ENCODE measurements at places on chromosomes 4 and X.

- DNase-seq = peak; percentile 38
Measured at GRCh38 chrX:132488180-132488705, 595 bp downstream of the MBNL3 start.

- no peak for DNase-seq
Measured at GRCh38 chr4:159778298-159778697, 675.4 kb downstream of the RAPGEF2 start.

GRCh38 chr4:174213731-174214100, 69.8 kb downstream of the FBXO8 start:
- no peak for DNase-seq

DNA sequence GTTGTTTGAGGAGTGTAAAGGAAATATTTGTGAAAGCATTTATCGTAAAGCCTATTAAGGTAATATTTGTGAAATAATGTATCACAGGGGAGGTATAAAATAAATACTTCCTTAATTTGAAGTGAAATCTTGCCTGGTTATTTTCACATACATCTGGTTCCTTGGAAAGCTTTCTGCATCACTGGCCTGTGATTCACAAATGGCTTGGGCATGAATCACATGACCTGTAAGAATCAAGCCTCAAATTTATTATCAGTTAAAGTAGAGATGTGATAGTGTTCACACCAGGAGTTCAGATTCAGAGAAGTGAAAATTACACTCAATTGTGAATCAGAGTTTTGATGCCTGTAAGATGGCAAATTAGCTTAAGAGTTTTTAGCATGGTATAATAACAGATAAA, 1911.4 kb downstream of the STIM2 start:
- DNase-seq = peak; percentile 9

DNA sequence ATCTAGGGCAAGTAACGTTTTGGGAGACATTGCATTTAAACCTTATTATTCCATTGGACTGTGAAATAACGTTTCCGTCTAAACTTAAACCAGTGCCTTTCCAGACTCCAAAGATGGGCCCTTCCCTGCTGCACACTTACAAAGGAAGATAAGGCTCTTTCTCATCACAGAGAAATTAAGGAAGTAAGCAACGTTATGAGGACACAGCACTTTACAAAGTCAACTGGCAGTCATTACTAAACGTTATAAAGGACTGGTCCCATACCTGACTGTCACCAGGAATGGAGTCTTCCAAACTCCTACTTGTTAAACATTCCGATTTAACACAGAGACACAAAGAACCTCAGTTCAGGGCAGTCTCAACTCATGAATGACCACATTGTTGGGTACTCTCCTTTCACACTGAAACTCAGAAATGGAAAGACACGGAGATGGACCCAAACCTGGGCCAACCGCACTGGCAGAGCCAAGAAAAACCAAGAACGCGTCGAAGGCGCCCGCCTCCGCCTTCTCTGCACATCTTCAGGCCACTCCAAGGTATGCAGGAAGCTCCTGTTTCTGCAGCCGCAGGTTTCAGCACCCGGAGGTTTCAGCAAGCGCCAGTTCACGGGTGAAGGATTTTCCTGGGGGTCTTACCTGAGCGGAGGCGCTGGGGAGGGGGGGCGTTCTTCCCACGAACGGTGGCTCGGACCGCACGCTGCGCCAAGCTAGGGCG, 670 bp downstream of the PAPSS1 start:
- peak; percentile 63 for DNase-seq

DNA sequence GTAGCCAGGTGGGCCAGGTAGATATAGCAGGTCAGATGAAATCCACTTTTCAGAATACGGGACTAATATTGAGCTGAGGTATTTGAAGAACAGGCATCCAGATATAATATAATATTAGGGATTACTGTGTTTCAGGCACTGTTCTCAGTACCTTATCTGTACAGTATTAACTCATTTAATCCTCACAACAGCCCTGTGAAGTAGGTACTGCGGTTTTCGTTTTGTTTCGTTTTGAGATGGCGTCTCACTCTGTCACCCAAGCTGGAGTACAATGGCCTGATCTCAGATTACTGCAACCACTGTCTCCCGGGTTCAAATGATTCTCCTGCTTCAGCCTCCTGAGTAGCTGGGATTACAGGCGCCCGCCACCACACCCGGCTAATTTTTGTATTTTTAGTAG, 129.6 kb downstream of the IL1RAPL2 start:
- DNase-seq = no peak

DNA sequence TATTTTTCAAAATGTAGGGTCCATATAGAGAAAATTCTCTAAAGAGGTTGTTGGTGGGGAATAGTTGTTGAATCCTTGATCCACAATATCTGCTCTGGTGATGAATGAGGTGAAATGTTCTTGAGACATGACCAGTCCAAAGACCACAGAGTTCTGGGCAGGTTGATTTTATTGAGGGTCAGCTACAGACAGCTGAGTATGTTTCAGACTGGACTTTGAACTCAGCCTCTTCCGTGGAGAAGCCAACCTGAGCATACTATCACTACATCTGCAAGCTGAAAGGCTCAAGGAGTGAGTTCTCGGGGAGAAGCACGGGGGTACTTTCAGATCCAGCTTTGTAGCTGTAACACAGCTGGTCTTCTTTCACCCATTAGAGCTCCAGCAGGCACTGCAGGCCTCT, 168.4 kb upstream of the NPY2R start:
- no peak for DNase-seq

- DNase-seq = no peak
Measured at GRCh38 chr4:86098691-86099090, 261.2 kb downstream of the MAPK10 start.

- DNase-seq = no peak
Measured at GRCh38 chrX:48522291-48522690, 683 bp downstream of the EBP start.

DNA sequence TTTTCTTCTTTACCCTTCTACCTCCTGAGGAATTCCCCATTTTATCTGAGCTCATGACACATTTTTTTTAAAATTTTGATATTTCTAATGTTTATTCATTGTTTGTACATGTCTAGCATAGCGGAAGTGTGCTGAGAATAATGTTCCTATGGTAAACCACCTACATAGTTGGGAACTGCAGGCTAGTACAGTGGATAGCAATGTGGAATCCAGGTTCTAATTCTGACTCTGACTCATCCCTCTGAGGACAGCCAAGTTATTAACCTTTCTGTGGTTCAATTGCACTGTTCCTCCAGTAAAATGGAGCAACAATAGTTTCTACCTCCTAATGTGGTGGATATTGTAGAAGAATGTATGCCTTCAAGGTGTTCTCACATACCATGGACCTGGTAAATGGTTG, 20.6 kb upstream of the APELA start:
- peak; percentile 36 for DNase-seq

GRCh38 chrX:115147220-115147619, 42.0 kb upstream of the RBMXL3 start:
- DNase-seq = peak; percentile 25

GRCh38 chr4:152385551-152385950, 150.3 kb downstream of the FBXW7 start:
- DNase-seq = peak; percentile 18

DNA sequence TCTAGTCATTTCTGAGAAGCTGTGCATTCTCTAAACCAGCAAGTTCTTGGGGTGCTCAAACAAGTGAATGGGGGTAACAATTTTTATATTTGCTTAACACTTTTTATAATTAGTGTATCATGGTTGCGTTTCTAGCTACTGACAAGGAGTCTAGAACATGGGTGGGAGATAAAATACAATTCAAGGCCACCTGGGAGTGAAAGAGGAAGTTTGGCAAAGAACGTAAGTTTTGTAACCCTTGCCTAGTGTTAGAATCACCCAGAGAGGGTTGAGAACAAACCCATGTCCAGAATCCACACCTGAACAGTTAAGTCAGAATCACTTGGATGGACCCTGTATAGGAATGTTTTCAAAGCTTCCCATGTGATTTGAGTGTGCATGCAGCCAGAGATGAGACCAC, 92.7 kb downstream of the AFF2 start:
- no peak for DNase-seq

DNA sequence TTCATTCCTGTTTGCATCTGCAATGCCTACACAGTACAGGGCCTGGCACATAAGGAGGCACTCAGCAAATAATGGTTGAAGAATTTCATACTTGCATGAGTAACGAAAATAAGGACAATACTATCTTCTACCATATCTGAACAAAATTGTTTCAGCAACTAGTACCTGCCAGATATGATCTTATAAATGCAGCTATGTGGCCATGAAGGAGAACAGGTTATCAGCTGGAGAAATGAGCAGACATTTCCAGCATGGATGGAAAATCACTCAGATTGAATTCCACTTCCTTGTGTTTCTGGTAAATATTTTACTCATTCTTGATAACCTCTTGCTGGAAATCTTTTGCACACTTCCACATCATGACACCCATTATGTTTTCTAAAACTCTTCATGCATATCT, 204.0 kb downstream of the ADAMTS3 start:
- no peak for DNase-seq

DNA sequence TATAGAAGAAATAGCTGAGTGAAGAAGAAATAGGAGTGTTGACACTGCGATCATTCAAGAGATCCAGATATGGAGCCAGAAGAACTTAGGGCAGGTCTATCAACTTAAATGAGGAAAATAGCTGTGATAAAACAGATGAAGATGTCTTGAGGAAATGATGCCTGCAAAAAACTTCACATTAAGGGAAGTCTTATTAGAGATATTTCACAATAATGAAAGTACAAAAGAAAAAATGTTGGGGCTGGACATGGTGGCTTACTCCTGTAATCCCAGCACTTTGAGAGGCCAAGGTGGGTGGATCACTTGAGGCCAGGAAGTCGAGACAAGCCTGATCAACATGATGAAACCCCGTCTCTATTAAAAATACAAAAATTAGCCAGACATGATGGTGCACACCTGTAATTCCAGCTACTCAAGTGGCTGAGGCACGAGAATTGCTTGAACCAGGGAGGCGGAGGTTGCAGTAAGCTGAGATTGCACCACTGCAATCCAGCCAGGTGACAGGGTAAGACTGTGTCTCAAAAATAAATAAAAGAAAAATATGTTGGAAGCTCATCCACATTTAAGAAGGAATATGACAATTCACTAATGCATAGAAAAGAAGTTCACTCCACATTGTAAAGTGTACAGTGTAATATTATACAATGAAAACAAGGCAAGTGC, 56.3 kb downstream of the PKD2 start:
- DNase-seq = no peak

- no peak for DNase-seq
Measured at GRCh38 chrX:120426599-120426998, 42.5 kb downstream of the LAMP2 start.

DNA sequence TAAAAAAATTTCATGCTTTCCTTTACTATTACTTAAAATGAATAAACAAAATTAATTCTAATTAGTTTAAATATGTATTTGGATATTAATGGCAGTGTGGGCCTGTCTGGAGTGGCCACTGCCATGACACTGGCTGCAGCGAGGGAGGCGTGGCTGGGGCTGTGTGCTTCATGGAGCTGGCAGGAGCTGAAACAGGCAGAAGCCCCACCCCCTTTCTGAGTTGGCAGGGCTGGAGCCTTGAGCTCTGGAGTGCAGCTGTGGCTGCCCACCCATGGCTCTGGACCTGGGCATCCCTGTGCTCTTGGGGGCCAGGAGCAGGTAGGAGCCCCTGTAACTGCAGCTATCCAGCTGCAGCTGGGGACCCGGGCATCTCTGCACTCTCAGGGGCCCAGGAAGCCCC, 8.2 kb upstream of the HSD17B11 start:
- DNase-seq = no peak

DNA sequence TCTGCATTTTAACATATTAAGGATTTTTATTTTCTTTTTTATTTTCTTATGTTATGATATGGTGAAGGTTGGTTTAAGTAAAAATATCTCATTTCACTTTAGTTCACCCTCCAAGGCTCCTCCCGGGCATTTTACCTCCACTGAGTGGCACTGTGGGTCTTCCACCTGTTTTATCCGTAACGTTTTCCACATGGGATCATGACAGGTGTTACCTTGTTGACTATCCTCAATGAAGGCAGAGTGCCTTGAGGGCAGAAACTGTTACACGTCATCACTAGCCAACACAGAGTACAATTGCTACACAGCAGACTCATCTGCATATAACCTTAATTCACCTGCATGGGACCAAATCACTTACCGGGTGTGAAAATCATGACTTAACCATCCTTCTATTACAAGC, 105.8 kb downstream of the GEMIN8 start:
- peak; percentile 95 for DNase-seq

GRCh38 chrX:150763810-150764209, 70.6 kb downstream of the MTMR1 start:
- no peak for DNase-seq

- DNase-seq = peak; percentile 78
Measured at GRCh38 chr4:53908661-53909078, 155.7 kb downstream of the CHIC2 start.

GRCh38 chr4:7394681-7395451, 39.9 kb downstream of the PSAPL1 start:
- no peak for DNase-seq

GRCh38 chrX:19177721-19178120, 55.5 kb upstream of the ADGRG2 start:
- no peak for DNase-seq

DNA sequence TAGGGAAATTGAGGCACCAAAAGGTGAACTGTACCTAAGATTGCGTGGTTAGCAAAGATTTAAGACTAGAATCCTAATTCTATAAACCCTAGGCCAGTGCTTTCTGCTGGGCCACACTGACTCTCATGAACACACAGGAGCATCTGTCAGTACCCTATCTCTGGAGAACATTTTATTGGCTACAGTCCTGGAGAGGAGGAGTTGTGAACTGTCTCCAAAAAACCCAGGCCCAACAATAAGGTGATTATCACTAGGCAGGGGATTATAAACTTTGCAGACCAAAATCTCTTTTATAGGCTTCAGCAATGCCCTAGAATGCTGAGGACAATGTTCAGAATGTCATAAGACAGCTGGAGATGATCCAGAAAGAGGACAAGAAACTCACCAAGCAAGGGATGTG, 24.1 kb downstream of the OPHN1 start:
- no peak for DNase-seq

Data from MCF 10A (cell line).